Inflammatory macrophage (primary cell): ENCODE measurements at places on chromosomes 7 and 10.

- no peak for DNase-seq
These were observed 85.1 kb downstream of the SUGCT start for GRCh38 chr7:40219917-40220316.

DNA sequence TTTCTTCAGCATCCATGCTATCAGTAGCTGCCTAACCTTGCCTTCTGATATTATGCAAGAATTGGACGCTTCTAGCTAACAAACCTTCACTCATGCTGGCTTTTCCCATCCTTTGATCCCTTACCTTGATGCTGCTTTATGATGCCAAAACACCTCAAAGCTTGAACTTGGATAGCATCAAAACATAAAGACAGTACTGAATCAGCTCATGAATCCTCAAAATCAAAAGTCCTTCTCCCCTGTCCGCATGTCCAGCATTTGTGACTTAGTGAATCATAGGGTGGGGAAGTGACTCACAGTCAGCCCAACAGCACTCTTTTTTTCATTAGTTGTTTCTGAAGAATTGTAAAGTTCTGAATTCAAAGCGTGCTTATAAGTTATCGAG, 89.5 kb upstream of the PIK3CG start:
- DNase-seq = peak; percentile 67

- no peak for DNase-seq
These were observed 19.4 kb downstream of the C1GALT1 start for GRCh38 chr7:7201578-7202374.

- DNase-seq = no peak
These were observed 12.3 kb downstream of the CAV2 start for GRCh38 chr7:116511552-116512519.

- no peak for DNase-seq
These were observed 7.1 kb downstream of the ATOH7 start for GRCh38 chr10:68224810-68225209.

DNA sequence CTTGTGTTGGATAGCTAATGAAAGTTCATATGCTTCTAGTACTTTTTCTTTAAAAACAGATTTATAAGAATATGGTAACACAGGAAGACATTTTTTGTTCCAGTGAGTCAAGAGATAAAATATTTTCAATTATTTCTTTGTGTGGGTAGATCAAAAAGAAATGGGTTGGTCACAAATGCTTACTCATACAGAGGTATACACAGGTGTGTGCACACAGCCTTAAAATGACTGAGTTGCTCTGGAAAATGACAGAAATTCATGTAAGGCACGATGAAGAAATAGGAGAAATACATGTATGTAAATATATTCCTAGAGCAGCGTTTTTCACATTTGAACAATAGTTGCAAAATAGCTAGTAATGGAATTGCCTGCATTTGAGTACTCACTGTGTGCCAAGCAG, 66.0 kb downstream of the ST7 start:
- DNase-seq = no peak

GRCh38 chr10:120229641-120230040, 227.4 kb upstream of the PLPP4 start:
- DNase-seq = no peak

DNA sequence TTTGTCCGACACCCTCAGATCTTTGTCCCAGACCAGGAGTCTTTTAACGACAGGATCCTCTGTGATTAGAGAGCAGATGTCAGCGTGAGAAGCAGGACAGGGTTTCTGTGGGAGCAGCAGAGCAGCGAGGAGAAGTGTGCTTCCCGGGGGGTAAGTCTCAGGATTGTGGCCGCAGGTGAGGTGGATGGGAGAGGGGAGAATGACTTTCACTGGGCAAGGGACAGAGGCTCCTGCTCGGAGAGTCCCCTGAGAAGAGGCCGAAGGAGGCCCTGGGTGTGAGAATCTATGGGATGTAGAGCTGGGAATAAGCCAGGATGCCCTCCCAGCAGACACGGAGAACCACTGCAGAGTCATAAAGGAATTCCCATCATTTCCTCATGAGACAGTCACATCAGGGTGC, 10.4 kb upstream of the RBAK start:
- DNase-seq = no peak

GRCh38 chr10:94353336-94353735, 9.4 kb downstream of the NOC3L start:
- DNase-seq = no peak

DNA sequence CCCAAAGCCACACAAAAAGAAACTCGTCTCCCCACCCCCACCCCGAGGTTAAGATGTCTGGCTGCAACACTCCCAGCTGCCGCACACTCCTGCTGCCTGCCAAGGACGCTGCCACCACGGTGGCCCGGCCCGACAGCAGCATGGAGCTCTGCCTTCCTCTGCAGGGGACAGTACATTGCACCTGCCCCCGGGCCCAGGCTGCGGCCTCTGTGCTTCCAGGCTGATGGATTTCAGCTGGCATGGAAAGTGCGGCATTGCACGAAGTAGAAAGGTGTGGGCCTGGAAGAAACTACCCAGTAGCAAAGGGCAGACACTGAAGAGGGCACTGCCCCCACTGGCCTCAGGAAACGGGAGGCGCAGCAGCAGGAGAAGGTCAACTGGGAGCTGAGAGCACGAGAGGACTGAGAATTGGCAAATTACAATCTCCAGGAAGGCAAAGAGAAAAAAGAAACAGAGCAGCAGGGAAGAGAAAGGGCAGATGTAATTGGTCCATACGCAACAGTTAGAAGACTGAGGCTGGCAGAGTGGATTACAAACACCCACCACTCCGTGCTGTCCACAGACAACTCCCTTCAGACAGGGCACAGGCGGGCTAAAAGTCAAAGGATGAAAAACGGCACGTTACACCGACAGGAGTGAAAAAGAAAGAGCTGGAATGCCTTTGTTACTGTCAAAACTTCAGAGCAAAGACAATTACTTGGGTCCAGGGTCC, 117.1 kb upstream of the DIP2C start:
- no peak for DNase-seq

DNA sequence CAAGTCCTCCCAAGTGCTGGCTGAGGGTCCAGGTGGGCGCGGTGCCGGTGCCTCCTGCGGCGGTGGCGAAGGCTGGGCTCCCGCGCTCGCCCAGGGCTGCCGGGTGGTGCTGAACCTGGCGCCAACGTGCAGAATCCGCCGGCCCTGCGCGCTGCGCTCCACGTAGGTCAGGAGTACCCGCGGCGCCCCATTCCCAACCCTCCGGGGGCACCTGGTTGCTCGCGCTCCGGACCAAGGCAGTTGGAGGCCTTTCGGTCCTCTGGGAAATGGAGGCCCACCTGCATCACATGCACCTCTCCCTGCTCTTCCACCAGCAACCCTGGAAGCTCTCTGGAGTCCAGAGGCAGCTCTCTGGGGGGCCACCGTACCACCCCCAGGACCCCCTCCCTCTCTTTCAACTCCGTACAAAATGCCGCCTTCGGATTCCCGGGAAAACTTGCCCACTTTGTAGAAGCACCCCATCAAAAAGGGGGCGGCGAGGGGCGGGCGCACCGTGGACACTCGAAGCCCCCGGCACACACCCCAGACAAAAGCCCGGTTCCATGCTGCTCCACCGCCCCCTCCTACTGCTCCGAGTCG, 745 bp downstream of the SLC16A9 start:
- DNase-seq = no peak

- peak; percentile 18 for DNase-seq
These were observed 435.0 kb downstream of the AUTS2 start for GRCh38 chr7:70033226-70033625.

- no peak for DNase-seq
These were observed 33.7 kb downstream of the RBM28 start for GRCh38 chr7:128309976-128310375.

- DNase-seq = no peak
These were observed 108.3 kb upstream of the ABCB5 start for GRCh38 chr7:20507157-20507556.

GRCh38 chr7:74023092-74023536, 4.9 kb upstream of the ELN start:
- DNase-seq = peak; percentile 76

DNA sequence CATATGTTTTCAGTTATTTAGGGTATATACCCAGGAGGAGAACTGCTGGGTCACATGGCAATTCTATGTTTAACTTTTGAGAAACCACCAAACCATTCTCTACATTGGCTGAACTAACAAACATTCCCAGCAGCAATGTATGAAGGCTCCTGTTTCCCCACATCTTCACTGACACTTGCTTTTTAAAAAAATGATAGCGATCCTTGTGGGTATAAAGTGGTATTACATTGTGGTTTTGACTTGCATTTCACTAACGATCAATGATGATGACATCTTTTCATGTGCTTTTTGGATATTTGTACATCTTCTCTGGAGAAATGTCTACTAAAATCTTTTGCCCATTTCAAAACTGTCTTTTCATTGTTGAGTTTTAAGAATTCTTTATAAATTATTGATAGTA, 51.2 kb upstream of the ANAPC16 start:
- peak; percentile 48 for DNase-seq

- DNase-seq = no peak
These were observed 305.1 kb upstream of the LYZL1 start for GRCh38 chr10:28983799-28984198.

DNA sequence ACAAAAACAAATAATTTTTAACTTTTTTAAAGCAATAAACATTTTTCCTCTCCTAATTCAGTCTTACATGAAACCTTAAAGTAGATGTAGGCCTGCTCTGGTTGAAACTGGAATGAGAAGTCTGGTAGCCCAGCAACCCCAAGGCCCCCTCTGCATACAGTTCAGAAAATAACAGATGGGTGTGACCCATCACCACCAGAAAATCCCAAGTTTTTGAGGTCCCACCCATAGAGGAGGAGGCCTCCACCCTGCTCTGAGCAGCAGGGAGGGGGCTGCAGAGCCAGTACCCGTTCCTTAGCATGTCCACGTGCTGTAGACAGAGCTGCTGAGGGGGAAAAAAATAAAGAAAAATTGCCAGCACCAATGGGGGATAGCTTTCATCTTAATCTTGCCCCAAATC, 122.7 kb downstream of the WNT2 start:
- no peak for DNase-seq

- peak; percentile 25 for DNase-seq
These were observed 35.4 kb upstream of the INHBA start for GRCh38 chr7:41738336-41738735.

DNA sequence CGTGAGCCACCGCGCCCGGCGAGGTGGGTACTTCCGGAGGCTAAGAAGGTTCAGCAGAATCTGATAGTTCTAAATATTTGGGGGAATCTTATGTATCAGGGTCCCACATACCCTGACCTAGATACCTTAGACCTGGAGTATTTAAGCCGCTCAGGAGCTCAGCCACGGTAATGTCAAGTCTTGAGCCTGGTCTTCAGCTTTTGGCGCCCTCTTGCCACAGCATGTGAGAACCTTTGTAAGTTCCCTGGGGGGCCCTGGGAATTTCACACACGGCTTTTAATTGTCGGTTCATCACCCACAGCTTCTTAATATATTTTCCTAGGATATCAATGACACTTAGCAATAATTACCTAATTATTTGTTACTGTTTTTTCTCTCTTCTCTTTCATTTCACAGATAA, 324.3 kb upstream of the GALNT17 start:
- DNase-seq = no peak

DNA sequence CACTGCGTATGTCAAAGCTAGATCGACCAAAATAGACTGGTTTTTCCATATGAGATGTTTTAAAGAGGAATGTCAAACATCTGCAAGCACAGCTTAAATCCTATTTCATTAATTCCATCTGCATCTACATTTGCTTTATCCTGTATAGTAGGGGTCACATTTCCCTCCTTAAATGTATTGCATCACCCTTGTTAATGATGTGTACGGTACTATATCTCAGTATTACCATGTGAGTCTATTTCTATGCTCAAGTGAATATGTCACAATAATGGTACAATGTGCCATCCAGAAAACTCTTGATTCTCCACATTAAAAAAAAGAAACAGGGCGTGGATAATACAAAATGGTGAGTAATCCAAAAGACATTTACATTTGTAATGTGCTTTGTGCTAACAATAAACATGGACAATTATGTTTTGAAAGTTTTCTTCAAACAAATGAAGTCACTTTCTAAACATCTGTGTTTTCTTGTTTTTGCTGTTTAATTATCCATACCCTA, 56.6 kb downstream of the TWIST1 start:
- DNase-seq = no peak

GRCh38 chr7:33107136-33108066, 1.8 kb downstream of the RP9 start:
- DNase-seq = peak; percentile 25

DNA sequence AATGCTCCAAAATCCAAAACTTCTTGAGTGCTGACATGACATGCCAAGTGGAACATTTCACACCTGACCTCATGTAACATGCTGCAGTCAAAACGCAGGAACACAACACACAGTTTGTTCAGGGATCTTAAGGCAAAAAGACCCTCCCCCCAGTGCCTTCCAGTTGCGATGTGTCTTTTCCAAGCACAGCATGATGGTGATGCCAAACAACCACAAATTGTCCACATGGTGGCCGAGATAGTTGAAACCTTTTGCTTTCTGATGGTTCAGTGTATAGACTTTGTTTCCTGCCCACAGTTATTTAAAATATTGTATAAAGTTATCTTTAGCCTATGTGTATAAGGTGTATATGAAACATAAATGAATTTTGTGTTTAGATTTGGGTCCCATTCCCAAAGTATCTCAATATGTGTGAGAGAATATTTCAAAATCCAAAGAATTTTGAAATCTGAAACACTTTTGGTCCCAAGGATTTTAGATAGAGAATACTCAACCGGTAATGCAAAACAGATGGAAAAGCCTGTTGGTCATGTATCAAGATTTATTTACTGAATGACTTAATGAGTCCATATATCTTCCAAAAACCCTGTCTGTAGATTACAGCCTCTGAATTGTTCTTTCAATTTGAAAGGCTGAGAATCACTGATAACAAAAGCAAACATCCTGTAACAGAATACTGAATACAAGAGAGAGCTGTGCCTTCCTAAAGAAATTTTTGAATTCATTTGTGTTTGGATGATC, 93.4 kb upstream of the OIT3 start:
- no peak for DNase-seq

GRCh38 chr7:85554236-85555178, 367.7 kb upstream of the SEMA3D start:
- DNase-seq = peak; percentile 79

- no peak for DNase-seq
These were observed 269.7 kb upstream of the PHF14 start for GRCh38 chr7:10703981-10704380.

- DNase-seq = no peak
These were observed 252.8 kb downstream of the DPP6 start for GRCh38 chr7:154304740-154305700.

GRCh38 chr10:113893570-113893969, 39.1 kb downstream of the NHLRC2 start:
- DNase-seq = no peak

DNA sequence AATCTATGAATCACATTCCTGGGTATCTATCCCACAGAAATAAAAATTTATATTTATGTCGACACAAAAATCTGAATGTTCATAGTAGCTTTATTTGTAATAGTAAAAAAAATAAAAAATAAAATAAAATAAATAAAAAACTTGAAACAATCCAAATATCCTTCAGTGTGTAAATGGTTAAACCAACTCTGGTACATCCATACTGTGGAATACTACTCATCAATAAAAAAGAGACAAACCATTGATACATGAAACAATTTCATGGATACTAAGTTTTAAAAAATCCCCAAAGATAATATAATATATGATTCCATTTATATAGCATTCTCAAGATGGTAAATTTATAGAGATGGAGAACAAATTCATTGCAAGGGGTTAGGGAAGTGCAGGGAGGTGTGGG, 48.6 kb downstream of the USP6NL start:
- DNase-seq = no peak
